ENCODE measurements at places on chromosomes 6 and 20.

DNA sequence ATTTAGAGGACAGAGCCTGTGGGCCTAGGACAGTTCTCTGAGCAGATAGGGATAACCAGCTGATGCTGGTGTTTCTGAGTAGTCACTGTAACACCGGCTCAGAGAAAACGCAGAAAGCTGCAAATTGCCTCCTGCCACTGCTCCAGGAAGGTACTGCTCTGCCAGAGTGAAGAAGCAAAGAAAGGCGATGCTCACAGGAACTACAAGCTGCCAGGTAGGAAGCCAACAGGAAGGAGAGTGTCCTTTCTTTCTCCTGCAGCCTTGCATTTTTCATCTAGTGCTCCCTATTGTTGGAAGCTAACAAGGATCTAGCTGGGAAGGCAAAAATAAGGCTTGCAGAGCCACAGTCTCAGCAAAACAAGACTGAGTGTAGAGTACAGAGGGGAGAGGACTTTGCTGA lies 70.7 kb upstream of the RAB32 start:
- no peak for DNase-seq

GRCh38 chr20:25504366-25505135 lies 80.8 kb downstream of the NINL start:
- no peak for DNase-seq

DNA sequence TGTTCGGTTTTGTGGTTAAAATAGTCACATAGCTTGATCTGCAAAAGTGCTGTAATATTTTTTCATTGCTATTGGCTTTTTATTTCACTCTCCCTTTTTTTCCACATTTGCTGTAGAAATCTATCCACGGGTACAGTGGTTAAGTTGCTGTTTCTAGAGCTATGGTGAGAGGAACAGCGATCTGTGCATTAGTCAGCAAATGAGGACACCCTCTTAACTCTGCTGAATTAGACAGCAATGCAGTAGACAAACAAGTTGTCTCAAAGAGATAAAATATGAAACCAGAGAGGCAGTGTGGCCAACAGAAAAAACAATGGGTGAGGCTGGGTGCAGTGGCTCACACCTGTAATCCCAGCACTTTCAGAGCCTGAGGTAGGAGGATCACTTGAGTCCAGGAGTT lies 17.6 kb upstream of the SYNJ2 start:
- DNase-seq: no peak

GRCh38 chr6:45073771-45074170 lies 254.4 kb upstream of the RUNX2 start:
- DNase-seq: no peak

- DNase-seq: no peak
These were observed 61.1 kb downstream of the GJA10 start for GRCh38 chr6:89955364-89955763.

GRCh38 chr6:133683606-133684005 lies 205.3 kb upstream of the TCF21 start:
- DNase-seq: no peak

DNA sequence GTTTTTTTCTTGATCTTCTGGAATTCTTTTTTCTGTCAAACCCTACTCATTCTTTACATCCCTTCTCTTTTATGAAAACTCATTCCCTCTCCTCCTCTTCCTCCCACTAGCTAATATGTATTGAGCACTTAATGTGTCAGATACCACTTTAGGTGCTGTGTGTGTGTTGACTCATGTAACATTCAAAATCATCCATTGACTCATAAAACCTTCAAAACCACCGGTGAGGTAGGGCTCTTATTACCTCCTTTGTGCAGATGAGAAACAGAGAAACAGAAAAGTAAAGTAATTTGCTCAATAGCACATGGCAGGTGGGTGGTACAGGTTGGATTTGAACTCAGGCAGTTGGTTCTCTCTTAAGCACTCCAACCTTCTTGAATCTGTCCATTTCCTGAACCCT lies 136.3 kb upstream of the NEDD9 start:
- DNase-seq: no peak

GRCh38 chr6:36769676-36770499 lies 69.4 kb downstream of the CPNE5 start:
- DNase-seq: peak; percentile 38

- DNase-seq: no peak
These were observed 49.8 kb downstream of the SPATA2 start for GRCh38 chr20:49865559-49865958.

GRCh38 chr6:158290659-158291058 lies 21.6 kb upstream of the TULP4 start:
- peak; percentile 79 for DNase-seq

- peak; percentile 37 for DNase-seq
These were observed 28.2 kb downstream of the NDRG3 start for GRCh38 chr20:36717657-36718056.

DNA sequence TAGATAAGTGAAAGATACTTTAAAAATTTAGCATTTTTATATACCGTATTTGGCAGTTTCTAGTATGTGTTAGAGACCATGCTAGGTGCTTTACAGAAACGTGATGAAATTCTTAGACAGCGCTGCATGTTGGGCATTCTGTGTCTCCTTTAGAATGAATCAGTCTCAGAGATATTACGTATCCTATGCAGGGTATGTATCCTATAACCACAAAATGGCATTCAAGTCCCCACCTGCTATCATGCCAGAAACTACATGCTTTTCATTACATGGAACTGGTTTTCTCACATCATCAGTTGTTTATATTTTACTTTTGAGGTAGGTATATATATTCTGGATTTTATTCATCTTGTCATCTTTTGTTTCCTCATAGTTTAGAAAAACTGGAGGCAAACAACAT lies 42.3 kb downstream of the PEX7 start:
- no peak for DNase-seq

DNA sequence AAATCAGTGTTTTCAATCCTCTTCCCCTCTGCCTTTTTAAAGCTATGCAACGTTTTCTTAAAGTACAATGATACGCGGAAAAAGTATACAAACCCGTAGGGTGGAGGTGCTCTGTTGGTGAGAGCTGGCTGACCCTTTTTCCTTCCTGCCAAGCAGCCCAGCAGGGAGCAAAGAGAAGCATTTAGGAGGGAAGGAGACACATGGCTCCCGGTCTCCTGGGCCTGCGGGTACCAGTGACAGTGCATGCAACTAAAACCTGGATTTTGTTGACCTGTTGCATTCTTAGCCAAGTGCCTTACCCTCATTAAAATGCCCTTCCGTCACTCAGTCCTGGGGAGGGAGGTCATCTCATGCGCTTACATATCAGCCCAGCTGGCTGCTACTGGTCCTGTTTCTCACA lies 87.2 kb downstream of the SLX4IP start:
- no peak for DNase-seq

GRCh38 chr6:65402564-65402963 lies 304.5 kb downstream of the EYS start:
- no peak for DNase-seq

- DNase-seq: no peak
These were observed 92.8 kb upstream of the FOXC1 start for GRCh38 chr6:1516742-1517520.

DNA sequence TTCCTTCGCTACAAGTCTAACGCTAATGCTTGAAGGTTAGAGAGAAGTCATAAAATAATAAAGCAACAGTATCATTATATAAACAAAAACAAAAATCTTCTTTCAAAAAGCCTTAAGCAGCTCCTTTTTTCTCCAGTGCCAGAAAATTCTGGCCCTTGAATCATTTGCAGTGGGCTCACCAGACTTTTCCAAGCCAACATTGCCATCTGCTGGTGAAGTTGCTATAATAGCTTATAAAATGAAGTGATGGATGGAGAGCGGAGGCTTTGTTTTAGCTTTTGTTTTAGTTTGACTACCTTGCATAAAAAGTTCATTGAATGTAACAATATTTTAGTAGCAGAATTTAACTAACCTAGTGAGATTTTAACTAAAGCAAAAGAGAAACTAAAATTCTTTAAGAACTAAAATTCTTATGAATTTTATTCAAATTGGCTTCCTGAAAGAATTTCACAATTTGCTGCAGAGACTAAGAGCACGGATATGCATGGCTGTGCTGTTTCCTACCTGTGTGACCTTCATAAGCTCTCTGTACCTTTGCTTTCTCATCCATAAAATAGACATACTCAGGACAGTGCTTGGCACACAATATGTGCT lies 44.8 kb upstream of the SLC2A12 start:
- DNase-seq: peak; percentile 72

- no peak for DNase-seq
These were observed 121.4 kb upstream of the CEP162 start for GRCh38 chr6:84348801-84349200.

- DNase-seq: no peak
These were observed 25.6 kb downstream of the ARHGAP18 start for GRCh38 chr6:129684323-129684884.

DNA sequence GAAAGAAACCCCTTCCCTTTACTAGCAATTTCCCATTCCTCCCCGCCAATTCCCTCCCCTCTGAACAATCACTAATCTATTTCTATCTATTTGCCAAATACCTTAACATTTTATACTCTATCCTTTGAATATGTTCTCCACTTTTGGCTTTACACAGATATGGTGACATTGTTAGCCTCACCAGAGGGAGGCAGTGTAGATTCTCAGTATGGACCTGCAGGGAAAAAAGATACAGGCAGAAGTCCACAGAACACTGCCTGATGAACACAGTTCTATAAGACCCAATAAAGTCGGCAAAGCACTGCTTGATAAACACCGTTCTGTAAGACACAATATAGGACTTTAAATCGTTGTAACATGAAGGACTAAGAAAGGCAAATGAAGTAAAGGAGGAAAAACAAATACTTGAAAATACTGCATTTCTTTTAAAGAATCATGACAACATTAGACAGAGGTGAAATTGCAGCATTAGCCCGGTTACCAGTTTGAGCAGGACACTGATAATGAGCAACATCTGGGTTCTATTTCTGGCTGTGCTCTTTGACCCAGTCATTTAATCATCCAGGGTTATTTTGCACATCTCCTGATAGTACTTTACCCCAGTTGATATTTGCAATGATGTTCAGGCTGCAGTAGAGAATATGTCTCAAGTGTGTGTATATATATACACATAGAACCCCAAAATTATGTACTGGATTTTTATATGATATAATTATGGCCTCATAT lies 296.8 kb downstream of the UTRN start:
- peak; percentile 41 for DNase-seq

- no peak for DNase-seq
These were observed 26.9 kb downstream of the RRAGD start for GRCh38 chr6:89385156-89385667.

GRCh38 chr6:162337412-162337811 lies 390.2 kb downstream of the PRKN start:
- DNase-seq: no peak

- no peak for DNase-seq
These were observed 46.7 kb downstream of the SLC35D3 start for GRCh38 chr6:136968837-136969236.

GRCh38 chr6:40832691-40833090 lies 206.3 kb downstream of the UNC5CL start:
- no peak for DNase-seq

DNA sequence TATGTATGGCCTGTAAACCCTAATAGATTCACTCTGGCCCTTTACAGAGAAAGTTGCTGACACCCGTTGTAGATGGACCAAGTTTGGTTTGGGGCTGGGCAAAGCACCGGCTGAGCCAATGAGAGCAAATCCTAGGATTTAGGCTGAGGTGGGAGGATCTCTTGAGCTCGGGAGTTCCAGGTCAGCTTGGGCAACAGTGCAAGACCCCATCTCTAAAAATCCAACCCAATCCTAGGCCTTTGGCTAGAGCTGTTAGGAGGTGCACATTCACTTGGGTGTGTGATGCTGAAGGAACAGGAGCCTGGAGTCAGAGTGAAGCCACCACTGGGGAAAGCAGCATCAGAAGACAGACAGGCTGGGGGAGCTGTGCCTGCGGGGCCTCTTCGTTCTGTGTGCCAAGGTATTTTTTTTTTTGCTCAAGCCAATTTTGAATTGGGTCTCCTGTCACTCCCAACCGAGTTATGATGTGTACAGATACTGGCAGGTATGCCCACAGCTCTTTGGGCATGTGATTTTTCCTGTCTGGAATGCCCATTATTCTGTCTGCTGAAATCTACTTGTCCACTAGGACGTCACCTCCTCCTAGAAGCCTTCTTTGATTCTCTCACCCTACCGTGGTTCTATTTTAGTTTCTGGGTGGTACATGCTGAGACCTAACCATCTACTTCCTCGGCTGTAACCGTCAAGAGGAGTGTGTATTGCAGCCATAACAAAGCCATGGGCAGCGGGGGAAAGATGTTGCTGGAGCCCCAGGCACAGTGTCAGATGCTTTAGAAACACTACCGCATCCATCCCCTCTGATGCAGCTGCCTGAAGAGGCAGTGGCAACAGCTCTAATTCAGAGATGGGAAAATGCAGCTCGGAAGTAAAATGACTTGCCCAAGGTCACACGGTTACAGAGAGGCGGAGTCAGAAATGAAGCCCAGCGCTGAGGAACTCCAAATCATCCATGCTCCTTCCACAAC lies 54.0 kb downstream of the TTI1 start:
- no peak for DNase-seq

DNA sequence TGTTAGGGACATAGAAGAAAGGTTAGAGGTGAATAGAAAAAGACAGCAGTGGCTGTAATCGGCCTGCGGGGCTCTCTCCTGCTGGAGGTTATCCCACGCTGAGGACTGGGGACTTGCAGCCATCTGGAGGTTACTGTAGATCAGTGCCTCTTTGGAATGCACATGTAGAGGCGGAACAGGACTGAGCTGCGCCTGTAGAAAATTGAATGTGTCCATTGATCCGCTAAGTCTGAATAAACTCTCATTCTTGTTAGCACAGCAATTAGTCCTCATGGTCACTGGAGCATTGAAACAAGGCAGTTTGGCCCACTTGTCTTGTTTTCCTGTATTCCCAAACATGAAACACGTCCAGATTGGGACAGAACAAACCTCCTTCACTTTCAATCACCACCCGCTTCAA lies 46.3 kb upstream of the F13A1 start:
- no peak for DNase-seq

DNA sequence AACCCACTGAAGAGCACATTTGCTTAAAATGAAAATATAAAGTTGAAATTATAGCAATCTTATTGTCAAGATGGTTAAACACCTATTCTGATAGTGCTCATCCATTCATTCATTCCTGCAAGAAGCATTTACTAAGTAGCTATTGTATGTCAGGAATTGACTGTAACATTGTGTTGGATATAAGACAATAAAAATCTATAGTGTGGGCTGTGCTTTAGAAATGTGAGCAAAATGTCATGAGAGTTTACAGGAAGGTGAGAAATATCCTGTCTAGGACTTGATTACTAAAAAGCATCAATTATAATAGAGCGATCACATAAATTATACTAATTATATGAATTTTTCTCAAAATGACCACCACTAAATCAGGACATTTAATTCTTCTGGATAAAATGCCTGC lies 123.0 kb downstream of the HAO1 start:
- no peak for DNase-seq
